ENCODE measurements at places on chromosomes 16 and 17.

DNA sequence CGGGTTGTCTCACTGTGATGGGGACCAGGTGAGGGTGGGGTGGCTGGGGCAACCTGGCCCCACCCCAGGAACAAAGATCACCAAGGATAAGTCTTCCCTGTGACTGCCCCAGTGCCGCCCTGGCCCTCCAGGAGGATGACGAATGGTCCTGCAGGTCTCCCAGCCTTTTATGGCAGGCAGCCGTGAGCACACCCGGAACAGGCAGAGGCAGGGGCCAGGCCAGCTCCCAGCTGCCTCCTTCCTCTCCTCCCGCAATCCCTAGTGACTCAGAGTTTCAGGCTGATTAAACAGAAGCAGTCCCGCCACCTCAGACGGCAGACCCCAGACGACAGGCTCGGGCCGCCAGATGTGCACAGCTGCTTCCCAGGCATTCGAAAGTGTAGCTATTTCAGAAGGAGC, 13.3 kb downstream of the JUP start:
- DNase-seq = no peak

GRCh38 chr17:57927048-57927723, 28.0 kb downstream of the CUEDC1 start:
- no peak for DNase-seq

- peak; percentile 64 for DNase-seq
These were observed 93.4 kb upstream of the METRNL start for GRCh38 chr17:82985973-82986372.

- DNase-seq = no peak
These were observed 53.1 kb downstream of the FOXL1 start for GRCh38 chr16:86631444-86631843.

GRCh38 chr17:76049836-76050537, 22.3 kb downstream of the SRP68 start:
- no peak for DNase-seq

DNA sequence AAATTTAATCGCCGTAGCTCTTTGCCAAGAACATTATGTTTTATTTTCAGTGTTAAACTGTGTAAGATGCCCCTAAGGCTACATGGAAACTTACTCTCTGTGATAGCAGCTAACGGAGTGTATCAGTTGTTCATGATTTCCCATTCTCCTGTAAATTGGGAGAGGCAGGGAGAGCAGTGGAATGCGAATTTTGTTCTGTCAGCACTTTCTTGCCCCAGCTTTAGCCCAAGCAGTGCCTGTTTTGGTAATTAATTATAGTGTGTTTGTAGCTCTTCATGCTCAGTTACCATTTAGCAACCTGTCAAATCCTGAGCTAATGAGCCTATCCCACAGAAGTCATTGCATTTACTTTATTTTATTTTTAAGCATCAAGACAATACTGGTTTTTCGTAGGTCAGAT, 475.1 kb upstream of the RBFOX1 start:
- no peak for DNase-seq

DNA sequence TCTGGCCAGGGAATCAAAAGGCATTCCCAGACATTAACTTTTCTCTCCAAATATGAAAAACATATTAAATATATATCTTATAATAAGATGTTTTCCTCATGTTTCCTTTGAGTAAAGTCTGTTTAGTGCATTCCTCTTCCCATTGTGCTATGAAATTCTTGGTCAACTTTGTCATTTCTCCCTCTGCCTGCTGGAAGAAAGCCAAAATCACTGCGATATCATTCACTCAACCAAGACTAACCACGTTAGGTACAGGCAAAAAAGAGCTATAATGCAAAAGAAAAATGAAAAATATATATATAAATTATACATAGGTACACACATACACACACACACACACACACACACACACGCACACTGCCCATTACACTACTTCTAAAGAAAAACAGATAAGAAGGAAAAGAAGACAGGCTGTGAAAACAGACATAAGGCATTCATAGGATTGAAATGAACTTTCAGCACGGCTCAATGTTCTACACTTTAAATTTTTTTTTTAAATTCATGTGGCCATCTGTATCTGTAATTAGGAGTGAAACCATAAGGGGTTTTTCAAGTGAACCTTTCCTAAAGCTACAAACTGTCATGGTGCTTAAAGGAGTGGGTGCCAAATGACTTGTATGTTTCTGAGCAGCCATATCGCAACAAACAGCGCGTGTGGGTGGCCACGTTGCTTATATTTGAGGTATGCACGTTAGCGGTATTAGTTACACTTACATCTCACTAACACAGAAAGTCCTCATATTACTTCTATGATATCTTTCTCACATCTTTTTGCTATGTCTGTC, 71.6 kb upstream of the PSMD7 start:
- DNase-seq = no peak

DNA sequence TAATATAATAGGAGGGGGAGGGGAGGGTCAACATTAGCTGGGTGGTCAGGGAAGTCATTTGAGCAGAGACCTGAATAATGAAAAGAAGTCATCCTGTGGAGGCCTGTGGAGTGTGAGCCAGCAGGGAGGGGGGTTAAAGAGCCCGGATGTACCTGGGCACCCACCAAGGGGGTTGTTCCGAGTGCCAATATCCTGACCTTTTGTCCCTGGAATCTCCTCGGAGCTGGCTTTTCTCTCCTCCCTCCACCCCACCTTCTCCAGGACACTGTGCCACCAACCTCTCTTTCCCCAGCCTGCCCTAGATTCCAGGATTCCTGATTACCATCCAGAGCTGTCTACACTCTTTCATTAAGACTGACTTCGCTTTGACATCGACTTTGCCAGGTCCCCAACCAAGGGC, 6.2 kb downstream of the SHBG start:
- no peak for DNase-seq

GRCh38 chr16:67897231-67897630, 4.2 kb downstream of the PSKH1 start:
- no peak for DNase-seq

DNA sequence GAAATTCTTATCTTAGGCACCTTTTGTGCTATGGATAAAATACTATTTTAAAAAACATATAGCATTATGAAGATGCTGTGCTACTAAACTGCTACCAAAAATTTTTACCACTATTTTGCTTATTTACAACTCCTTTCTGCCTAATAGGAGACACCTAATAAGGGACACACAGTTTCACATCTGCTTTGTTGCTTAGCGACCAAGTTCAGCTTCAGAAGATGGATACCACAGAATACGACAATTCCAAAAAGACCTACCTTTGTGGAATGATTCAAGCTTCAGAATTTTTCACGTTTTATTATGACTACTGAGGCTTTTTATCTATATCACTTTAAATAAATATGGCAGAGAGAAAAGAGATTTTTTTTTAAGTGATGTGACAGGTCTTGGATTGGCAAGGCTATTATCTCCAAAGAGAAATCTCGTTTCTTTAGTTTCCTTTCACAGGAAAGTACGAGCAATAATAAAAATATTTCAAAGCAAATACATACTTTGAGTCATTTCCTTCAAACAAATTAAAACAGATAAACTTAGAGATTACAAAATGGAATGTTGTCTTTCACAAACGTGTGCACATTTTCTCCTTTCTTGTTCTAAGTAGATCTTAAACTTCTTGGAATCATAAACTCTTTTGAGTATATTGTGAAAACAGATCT, 35.4 kb downstream of the SPAG9 start:
- no peak for DNase-seq

DNA sequence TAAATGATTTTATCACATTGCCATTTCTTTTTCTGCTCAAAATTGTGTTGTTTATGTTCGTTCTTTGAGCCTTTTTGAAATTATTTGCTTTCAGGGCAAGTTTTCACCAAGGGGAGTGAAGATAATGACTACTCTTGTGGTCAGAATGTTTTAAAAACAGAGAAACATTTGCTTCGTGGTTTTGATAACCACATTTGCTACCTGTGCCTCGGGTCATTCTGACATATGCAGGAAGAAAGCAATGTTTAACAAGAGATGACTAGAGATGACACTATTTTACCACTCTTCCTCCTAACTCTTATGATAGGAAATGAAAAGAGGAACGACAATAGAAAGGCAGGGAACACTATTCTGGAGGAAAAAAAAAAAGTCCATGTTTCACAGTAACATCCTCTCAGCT, 1496.5 kb upstream of the GOT2 start:
- DNase-seq = no peak

- DNase-seq = no peak
These were observed 128.1 kb upstream of the CCL2 start for GRCh38 chr17:34126965-34127364.

DNA sequence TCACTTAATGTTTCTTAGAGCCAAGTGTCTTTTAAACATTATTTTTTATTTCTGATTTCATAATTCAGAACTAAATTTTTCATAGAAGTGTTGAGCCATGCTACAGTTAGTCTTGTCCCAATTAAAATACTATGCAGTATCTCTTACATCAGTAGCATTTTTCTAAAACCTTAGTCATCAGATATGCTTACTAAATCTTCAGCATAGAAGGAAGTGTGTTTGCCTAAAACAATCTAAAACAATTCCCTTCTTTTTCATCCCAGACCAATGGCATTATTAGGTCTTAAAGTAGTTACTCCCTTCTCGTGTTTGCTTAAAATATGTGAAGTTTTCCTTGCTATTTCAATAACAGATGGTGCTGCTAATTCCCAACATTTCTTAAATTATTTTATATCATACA, 13.6 kb upstream of the BCAS3 start:
- no peak for DNase-seq

- DNase-seq = no peak
These were observed 38.0 kb downstream of the HEATR3 start for GRCh38 chr16:50103764-50104163.

GRCh38 chr17:80425835-80426426, 11.0 kb downstream of the ENDOV start:
- no peak for DNase-seq

DNA sequence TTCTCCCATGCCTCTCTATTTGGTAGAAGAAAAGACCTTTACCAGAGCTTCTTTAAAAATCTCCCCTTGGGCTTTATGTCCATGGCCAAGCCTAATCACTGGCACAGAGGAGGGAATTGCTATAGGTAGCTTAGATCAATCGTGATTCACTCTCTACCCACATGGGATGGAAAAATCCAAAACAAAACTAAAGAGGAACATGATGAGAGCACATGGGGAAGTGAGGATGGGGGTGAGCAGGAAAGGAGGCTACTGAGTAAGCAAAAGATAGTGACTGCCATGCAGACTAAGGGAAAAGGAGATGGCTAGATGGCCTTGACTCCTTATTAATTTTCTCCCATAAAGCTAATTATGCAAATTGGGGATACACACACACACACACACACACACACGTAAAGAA, 201.2 kb downstream of the HS3ST3A1 start:
- DNase-seq = no peak

- DNase-seq = no peak
These were observed 70.1 kb downstream of the COPRS start for GRCh38 chr17:31788956-31789355.

DNA sequence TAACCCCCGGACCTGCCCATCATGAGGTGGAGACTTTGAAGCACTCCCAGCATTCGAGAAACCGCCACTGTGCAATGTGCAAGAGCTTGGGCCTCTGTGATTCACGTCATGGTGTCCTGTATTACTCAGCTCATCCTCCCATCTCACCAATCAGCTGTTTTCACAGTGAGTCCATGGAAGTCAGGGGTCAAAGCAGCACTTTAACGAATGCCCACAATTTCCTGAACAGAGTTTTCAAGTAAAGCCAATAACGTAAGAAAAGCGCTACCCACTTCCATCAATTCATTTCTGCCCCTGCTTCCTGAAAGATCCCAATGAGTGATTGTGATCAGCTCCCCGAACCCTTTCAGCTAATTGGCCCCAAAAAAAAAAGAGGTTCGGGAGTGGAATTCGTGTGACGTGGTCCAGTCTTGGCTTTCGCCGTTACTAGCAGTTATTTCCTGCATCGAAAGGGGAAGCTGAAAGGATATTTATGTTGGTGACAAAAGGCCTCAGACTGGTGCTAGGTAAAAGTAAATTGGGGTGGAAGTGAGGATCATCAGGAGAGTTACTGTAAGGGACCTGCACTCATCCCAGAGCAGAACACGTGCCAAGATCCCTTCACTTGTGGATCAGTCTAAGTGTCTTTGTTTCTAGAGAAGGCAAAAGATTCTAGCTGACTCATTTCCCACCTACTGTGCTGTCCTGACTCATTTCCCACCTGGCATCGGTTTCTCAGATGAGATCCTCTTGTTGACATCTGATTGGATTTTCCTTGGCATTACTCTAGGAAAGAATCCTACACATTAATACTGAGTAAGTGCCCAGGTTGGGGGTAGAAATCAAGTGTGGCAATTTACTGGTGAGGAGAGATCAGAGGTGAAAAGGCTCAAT, 136.7 kb upstream of the NUDT7 start:
- DNase-seq = no peak

DNA sequence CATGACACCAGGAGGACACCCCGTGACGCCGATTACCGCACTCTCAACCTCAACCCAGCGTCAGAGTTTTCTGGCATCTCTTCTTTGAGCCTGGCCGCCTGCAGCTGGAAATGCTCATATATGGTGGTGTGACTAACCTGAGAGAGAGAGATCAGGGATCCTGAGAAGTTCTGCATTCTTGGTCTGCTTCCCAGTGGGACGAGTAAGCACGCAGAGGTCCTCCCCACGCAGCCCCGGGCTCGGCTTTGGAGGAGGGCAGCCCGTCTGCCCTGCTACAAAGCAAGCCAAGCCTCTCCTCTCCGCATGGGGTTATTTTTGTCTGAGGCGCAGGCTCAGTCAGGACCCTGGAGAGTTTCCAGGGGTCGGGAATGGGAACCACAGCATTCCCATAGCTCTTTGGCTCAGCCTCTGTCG, 16.5 kb downstream of the CRISPLD2 start:
- DNase-seq = no peak

DNA sequence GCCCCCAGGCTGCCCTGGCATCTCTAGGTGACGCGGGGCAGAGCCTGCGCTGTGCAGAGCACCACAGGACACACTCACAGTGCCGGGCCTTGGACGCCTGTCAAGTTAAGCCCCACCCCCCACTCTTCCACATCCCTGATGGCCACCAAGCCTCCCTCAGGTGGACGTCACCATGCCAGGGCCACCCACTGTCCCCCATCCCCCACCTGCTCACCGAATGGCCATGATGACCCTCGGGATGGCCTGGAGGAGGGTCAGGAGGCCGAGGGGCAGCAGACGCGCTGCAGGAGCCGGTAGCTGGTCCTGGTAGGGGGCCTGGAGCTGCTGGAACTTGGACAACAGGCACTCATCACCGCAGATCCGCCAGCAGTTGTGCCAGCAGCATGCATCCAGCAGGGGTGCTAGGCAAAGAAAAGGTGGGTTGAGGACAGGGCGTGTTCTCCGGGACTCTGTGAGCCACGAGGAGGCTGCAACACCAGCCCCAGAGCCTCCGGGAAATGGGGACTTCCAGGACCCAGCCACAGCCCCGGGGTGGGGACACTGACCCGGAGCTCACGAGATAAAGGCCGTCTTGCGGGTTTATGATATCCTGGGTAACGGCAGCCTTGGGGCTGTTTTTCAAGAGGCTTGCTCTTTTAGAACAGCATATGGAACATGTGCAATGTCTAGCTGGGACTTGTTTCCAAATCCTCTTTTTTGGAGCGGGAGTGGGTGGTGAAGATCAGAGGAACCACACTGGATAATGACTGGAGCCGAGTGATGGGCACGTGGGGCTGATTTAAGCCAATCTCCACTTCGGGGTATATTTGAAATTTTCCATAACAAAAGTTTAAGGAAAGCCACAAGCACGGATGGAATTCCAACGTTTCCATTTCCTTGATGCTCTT, 11.4 kb downstream of the C16orf95 start:
- no peak for DNase-seq

GRCh38 chr17:56756536-56756935, 77.2 kb downstream of the C17orf67 start:
- DNase-seq = no peak

Data from T-helper 1 cell (primary cell).